NCI-H2081 (cell line): ENCODE measurements at places on chromosomes 2 and 18.

GRCh38 chr2:68806511-68807109 is 64.6 kb downstream of the BMP10 start:
- no peak for DNase-seq

DNA sequence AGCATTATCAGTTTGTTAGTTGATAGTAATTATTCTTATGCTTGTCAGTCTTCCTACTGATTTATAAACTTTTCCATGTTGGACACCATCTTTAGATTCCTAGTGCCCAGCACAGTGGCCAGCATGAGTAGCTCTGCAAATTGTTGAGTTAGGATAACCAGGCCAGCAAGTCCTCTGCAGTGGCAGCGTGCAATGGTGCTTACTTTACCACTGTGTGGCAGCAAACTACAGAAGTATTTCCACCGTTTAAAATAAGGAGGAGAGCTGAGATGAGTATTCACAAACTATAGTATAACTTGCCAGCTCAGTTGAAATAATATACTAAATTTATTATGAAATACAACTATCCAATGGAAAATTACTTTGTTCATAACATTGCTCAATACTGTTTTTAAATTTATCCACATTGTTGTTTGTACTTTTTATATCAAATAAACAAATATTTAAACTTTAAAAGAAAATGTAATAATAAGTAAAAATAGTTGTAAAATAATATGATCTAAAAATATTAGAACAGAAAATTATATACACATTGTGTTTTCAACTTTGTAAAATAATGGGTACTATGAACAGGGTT is 9.3 kb upstream of the THADA start:
- peak; percentile 65 for DNase-seq

- DNase-seq, result no peak
These were observed 163.1 kb upstream of the KLHL29 start for GRCh38 chr2:23221901-23222300.

- DNase-seq, result no peak
These were observed 114.8 kb downstream of the GALNT1 start for GRCh38 chr18:35696307-35696706.

- no peak for DNase-seq
These were observed 22.1 kb upstream of the CTDP1 start for GRCh38 chr18:79657342-79657996.

GRCh38 chr2:106581755-106582147 is 94.6 kb downstream of the CD8B2 start:
- no peak for DNase-seq

DNA sequence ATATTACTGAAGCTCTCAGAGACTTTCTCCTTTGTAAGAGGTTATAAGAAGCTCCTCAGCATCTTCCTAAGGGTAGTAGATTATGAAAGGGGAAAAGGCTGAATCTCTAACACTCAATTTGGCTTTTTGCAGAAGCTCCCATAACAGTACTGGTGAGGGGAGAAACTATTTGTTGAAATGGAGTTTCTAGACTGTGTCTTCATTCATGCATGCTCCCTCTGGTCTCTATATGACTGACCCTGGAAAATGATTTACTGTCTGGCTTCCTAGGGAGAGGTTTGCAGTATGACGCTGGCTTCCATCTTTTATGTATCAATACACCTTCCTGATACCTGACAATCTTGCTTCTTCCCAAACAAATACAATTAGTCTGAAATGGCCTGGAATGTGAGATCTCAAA is 63.9 kb downstream of the LDAH start:
- no peak for DNase-seq

- no peak for DNase-seq
These were observed 44.9 kb downstream of the CTDP1 start for GRCh38 chr18:79724299-79725080.

GRCh38 chr18:67590571-67591141 is 74.1 kb upstream of the DSEL start:
- no peak for DNase-seq
